ENCODE measurements at places on chromosomes 4 and X. TPM values are rescaled to one million over a fixed set of nuclear protein-coding genes. Genes with fewer than 3 reads are reported as not detected.

GRCh38 chr4:45554423-45554822, 569.4 kb downstream of the GABRG1 start:
- H3K27me3 ChIP-seq = no peaks in the 10 kb centered on the region

DNA sequence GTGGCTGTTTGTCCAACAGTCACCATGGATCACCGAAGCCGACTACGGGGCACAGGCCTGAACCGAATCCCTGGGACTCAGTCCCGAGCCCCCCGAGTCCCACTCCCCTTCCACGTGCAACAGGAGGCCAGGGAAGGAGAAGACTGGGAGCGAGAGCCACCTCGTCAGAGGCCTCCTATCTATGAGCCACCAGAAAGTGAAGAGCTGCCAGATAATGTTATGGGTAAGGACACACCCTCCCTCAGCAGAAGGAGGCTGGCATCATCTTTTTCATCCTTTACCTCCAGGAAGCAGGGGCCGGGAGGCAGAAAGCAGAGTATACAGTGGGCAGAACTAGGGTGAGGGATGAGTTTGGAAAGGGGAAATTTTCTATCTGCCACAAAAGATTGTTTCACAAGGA, 2.8 kb upstream of the PRDX4 start:
- H3K4me3 ChIP-seq = no peak overlapping the region

- no peak overlapping the region for H3K27ac ChIP-seq
- no peak for DNase-seq
- H3K4me3 ChIP-seq = no peak overlapping the region
- no peaks in the 10 kb centered on the region for H3K36me3 ChIP-seq
- no peaks in the 10 kb centered on the region for H3K27me3 ChIP-seq
These were observed 142.4 kb upstream of the FGF13 start for GRCh38 chrX:138853936-138854335.

DNA sequence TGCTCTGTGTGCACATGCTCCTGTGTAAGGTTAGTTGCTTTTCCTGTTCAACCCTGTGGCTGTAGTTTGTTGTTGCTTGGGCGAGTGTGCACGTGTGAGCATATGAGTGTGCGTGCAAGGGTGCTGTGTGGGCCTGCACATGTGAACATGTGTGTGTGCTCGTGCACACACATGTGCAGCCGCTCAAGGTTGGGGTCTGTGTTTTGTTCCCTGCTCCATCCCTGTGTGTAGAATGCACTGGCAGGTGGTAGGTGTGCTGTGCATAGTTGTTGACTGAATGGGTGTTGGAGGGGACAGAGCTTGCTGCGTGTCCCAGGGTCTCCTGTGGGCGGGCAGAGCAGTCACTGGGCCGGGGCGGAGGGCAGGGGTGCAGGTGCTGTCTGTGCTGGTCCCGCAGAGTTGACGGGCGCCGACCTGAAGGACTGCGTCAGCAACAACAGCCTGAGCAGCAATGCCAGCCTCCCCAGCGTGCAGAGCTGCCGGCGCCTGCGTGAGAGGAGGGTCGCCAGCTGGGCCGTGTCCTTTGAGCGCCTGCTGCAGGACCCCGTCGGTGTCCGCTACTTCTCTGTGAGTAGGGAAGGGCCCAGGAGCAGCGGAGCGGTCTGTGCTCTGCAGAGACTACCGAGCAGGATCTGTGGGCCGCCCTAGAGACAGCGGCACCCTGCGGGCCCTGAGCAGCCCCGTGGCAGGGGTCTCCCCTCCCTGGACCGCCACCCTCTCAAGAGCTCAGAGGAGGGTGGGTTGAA, 27.9 kb upstream of the HGFAC start:
- H3K27me3 ChIP-seq = no peaks in the 10 kb centered on the region
- peaks cover 12% of the 10 kb centered on the region for H3K36me3 ChIP-seq
- H3K4me3 ChIP-seq = no peak overlapping the region

DNA sequence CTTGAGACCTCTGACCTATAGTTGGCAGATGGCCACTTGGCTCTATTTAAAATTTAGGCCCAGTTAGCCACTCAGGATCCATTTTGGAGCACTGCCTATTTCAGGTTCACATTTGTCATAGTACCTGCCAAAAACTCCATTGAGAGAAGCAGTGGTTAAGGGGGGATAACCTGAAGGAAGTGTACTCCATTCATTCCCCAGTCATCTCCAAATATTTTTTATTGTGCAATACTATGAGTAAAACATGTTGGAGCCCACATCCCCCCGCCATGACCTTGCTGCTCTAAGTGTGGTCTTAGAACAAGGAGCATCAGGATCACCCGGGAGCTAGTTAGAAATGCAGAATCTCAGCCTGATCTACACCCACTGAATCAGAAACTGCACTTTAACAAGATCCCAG, 21.1 kb downstream of the PLP1 start:
- peaks cover 12% of the 10 kb centered on the region for H3K4me1 ChIP-seq
- no peak overlapping the region for H3K4me3 ChIP-seq
- H3K27me3 ChIP-seq = no peaks in the 10 kb centered on the region
- no peak for DNase-seq
- H3K36me3 ChIP-seq = no peaks in the 10 kb centered on the region

GRCh38 chr4:120005076-120005475, 61.6 kb downstream of the MAD2L1 start:
- no peak overlapping the region for H3K27ac ChIP-seq
- H3K4me1 ChIP-seq = peaks cover 8% of the 10 kb centered on the region
- DNase-seq = no peak
- no peak overlapping the region for H3K4me3 ChIP-seq
- H3K27me3 ChIP-seq = no peaks in the 10 kb centered on the region

- peaks cover 8% of the 10 kb centered on the region for H3K36me3 ChIP-seq
- H3K4me1 ChIP-seq = peaks cover 8% of the 10 kb centered on the region
- DNase-seq = no peak
- H3K27me3 ChIP-seq = no peaks in the 10 kb centered on the region
- H3K4me3 ChIP-seq = no peak overlapping the region
These were observed 53.6 kb downstream of the LIN54 start for GRCh38 chr4:82957045-82957444.

GRCh38 chrX:13938829-13939530, 90.7 kb downstream of the GEMIN8 start:
- H3K4me1 ChIP-seq = peaks cover 17% of the 10 kb centered on the region
- no peaks in the 10 kb centered on the region for H3K36me3 ChIP-seq
- H3K4me3 ChIP-seq = peak overlapping the region; percentile 59
- H3K27me3 ChIP-seq = peaks cover 8% of the 10 kb centered on the region
- no peak for DNase-seq

GRCh38 chr4:103497692-103498091, 222.1 kb downstream of the TACR3 start:
- no peaks in the 10 kb centered on the region for H3K27me3 ChIP-seq
- H3K27ac ChIP-seq = no peak overlapping the region
- H3K4me1 ChIP-seq = peaks cover 2% of the 10 kb centered on the region
- DNase-seq = no peak
- no peaks in the 10 kb centered on the region for H3K36me3 ChIP-seq

DNA sequence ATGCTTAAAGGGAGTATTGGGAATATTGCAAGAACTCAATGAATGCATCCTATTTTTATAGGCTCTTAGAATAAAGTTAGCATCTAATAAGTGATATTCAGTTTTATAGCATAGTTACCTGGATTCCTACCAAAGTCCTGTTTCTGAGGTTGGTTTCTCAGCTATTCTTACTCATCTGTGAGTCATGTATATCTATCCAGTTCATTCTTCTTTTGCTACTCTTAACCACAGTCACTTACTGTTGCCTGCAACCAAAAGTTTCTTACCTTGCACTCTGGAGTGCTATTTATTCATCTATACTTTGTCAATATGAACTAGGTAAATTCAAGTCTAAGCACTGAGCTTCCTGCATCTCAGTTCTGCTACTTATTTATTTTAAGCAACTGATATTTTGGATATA, 322.5 kb downstream of the HS3ST1 start:
- H3K4me1 ChIP-seq = no peaks in the 10 kb centered on the region
- no peak for DNase-seq
- no peaks in the 10 kb centered on the region for H3K36me3 ChIP-seq
- H3K27ac ChIP-seq = no peak overlapping the region

GRCh38 chrX:11913001-11913400, 155.0 kb downstream of the MSL3 start:
- no peak overlapping the region for H3K4me3 ChIP-seq
- peaks cover 2% of the 10 kb centered on the region for H3K27me3 ChIP-seq
- H3K36me3 ChIP-seq = no peaks in the 10 kb centered on the region
- no peak overlapping the region for H3K27ac ChIP-seq
- H3K4me1 ChIP-seq = no peaks in the 10 kb centered on the region
- DNase-seq = no peak

DNA sequence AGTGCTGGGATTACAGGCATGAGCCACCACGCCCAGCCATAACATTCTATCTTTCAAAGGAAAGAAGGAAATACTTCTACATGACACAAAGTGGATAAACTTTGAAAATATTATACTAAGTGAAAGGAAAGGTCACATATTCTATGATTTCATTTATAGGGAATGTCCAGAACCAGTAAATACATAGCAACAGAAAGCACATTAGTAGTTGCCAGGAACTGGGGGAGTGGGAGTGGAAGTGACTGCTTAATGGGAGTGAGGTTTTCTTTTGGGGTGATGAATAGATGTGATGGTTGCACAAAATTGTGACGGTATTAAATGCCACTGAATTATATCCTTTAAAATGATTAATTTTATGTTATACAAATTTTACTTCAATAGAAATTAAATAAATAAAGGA, 95.7 kb upstream of the IL15 start:
- H3K27ac ChIP-seq = peak overlapping the region; percentile 50
- H3K4me3 ChIP-seq = no peak overlapping the region
- H3K4me1 ChIP-seq = peaks cover 15% of the 10 kb centered on the region
- H3K27me3 ChIP-seq = no peaks in the 10 kb centered on the region
- no peaks in the 10 kb centered on the region for H3K36me3 ChIP-seq

DNA sequence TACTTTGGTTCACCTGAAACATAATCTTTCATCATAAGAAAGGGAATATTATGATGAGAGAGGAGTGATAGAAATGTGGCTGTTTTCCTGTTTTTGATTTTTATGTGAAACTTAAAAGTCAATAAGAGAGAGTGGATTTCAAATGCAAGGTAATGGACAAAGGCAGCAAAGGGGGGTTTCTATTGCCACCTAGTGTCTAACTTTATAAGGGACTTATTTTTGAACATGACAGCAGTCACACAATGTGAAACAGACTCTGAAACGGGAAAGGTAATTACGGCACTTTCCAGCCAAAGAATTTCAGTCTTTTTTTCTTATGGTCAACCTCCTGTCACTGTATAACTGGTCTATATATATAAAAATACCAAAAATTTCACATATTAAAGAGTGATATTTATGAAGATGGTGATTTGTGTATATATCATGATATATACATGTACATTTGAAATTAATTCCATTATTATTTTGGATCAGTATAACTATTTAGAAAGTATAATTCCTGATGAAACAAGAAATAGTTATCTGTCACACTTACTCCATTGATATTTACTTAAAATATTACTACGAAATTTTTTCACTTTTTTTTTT, 127.1 kb downstream of the FBXO8 start:
- peaks cover 48% of the 10 kb centered on the region for H3K27me3 ChIP-seq
- no peak overlapping the region for H3K4me3 ChIP-seq
- no peak for DNase-seq

DNA sequence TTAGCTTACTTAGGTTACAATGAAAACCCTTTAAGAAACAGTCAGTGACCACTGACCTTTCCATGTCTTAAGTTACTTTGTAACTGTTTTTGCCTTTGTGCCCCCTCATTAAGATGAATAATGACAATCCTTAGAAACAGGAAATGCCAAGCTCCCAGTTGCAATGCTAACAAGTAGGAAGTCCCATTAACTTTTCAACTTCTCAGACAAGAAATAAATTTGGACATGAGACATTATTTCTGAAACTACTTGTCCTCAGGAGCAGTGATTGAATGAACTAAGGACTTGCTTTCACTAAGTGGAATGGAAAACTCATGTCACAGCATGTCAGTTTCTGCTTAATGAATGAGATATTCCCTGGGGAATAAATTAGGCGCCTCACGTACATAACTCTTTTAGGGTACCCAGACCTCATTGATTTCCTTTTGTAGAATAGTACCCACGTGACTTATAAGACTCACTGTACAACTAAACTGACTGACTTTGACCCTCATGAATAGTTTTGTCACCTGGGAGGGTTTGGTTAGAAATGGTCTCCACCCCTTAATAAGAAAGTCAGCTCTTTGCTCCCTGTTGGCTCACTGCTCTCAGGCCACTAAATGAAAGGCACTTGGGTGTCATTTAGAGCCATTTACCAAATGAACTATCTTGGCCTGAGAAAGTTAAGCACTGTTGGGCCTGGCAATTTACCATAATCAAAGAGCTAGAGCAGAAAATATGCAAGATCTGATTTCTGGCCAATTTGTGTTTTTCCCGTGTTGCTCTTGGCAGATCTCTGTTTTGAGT, 383.9 kb downstream of the RPA4 start:
- no peaks in the 10 kb centered on the region for H3K27me3 ChIP-seq
- no peak for DNase-seq
- no peak overlapping the region for H3K4me3 ChIP-seq
- H3K36me3 ChIP-seq = no peaks in the 10 kb centered on the region

DNA sequence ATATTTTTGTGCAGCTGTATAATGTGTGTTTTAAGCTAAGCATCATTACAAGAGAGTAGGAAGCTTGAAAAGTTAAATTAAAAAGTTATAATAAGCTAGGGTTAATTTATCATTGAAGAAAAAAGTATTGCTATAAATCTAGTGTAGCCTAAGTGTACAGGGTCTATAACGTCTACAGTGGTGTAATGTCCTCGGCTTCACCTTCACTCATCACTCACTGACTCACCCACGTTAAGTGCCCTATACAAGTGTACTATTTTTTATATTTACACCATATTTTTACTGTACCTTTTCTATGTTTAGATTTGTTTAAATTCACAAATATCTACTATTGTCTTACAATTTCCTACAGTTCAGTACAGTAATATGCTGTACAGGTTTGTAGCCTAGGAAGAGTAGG, 23.5 kb downstream of the ARAP2 start:
- H3K4me3 ChIP-seq = no peak overlapping the region
- no peak overlapping the region for H3K27ac ChIP-seq
- peaks cover 13% of the 10 kb centered on the region for H3K4me1 ChIP-seq
- H3K27me3 ChIP-seq = no peaks in the 10 kb centered on the region
- H3K36me3 ChIP-seq = no peaks in the 10 kb centered on the region
- no peak for DNase-seq

DNA sequence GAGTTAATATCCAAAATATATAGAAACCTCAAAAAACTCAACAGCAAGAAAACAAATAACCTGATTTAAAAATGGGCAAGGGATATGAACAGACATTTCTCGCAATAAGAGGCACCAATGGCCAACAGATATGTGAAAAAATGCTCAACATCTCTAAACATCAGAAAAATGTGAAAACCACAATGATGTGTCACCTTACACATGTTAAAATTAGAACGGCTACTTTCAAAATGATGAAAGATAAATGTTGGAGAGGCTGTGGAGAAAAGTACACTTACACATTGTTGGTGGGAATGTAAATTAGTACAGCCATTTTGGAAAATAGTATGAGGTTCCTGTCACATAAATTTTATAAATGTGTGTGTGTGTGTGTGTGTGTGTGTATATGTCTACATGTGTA, 731.3 kb downstream of the DMD start:
- H3K4me1 ChIP-seq = no peaks in the 10 kb centered on the region
- no peak for DNase-seq
- H3K27me3 ChIP-seq = no peaks in the 10 kb centered on the region
- no peaks in the 10 kb centered on the region for H3K36me3 ChIP-seq

GRCh38 chr4:57074744-57075143, 35.4 kb downstream of the IGFBP7 start:
- peaks cover 52% of the 10 kb centered on the region for H3K36me3 ChIP-seq
- H3K4me3 ChIP-seq = peak overlapping the region; percentile 23
- H3K27ac ChIP-seq = peak overlapping the region; percentile 83

Gene GABRG1
- total RNA-seq = not detected

Gene MAMLD1
- total RNA-seq = 13.4 TPM

Gene GPR50
- total RNA-seq = not detected

Gene PCDH18
- total RNA-seq = 69.3 TPM

Gene XG
- total RNA-seq = 0.76 TPM

Gene LAP3
- 44.0 TPM for total RNA-seq

Gene PAGE1
- total RNA-seq = not detected

All from osteocyte (in vitro differentiated cells).